ENCODE measurements at places on chromosomes 1 and 21.

- DNase-seq: no peak
Measured at GRCh38 chr1:54949053-54949452, 31.4 kb upstream of the TMEM61 start.

- DNase-seq: no peak
Measured at GRCh38 chr1:109803901-109804331, 40.2 kb upstream of the EPS8L3 start.

DNA sequence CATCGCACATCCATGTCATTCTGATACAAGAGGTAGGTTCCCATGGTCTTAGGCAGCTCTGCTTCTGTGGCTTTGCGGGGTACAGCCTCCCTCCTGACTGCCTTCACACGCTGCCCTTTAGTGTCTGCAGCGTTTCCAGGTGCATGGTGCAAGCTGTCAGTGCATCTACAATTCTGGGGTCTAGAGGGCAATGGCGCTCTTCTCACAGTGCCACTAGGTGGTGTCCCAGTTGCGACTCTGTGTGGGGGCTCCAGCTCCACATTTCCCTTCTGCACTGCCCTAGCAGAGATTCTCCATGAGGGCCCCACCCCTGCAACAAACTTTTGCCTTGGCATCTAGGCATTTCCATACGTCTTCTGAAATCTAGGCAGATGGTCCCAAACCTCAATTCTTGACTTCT lies 138.2 kb upstream of the BRINP3 start:
- no peak for DNase-seq

- no peak for DNase-seq
Measured at GRCh38 chr1:228983231-228983660, 248.0 kb downstream of the RHOU start.

DNA sequence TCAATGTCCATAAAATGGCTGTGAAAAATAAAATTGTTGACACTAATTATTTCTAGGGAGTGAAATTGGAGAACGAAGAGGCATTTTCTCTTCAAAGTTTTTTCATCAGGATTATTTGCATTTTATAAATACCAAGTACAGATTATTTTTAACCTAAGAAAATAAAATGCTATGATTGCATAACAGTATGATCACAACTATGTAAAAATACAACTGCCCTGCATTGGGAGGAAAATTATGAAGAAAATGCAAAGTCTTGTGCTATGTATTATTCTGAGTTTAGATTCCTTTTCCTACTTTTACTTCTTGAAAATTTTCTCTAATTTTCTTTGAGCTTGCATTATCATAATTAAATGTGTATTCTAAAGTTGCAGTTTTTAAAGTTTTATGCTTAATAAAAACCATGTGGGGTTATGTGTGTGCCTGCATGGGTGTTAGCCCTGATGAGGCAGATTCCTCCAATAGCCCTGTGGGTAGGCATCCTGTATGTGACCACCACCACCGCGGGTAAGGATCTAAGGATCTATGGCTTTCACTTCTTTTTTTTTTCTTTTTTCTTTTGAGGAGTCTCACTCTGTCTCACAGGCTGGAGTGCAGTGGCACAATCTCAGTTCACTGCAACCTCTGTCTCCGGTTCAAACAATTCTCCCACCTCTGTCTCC lies 24.7 kb downstream of the STX6 start:
- DNase-seq: no peak

GRCh38 chr1:109259674-109260557 lies 10.6 kb downstream of the CELSR2 start:
- DNase-seq: no peak

GRCh38 chr1:10528066-10529014 lies 53.6 kb downstream of the PEX14 start:
- DNase-seq: peak; percentile 55

DNA sequence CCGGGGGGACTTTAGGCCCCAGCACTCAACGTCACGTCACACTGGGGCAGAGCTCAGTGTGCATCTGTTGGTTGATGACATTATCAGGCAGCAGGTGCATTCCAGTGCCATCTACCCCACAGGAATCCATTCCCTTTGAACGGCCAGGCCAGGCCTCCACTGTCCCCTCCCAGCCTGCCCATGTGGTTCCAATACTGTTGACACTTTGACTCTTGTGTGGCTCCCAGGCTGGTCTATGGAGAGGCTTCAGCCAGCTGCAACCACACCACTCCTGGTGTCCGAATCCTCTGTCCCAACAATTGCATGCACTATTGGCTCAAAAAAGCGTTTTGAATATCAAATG lies 92.0 kb upstream of the SIM2 start:
- no peak for DNase-seq

- no peak for DNase-seq
Measured at GRCh38 chr1:166189126-166189525, 22.3 kb upstream of the FAM78B start.

DNA sequence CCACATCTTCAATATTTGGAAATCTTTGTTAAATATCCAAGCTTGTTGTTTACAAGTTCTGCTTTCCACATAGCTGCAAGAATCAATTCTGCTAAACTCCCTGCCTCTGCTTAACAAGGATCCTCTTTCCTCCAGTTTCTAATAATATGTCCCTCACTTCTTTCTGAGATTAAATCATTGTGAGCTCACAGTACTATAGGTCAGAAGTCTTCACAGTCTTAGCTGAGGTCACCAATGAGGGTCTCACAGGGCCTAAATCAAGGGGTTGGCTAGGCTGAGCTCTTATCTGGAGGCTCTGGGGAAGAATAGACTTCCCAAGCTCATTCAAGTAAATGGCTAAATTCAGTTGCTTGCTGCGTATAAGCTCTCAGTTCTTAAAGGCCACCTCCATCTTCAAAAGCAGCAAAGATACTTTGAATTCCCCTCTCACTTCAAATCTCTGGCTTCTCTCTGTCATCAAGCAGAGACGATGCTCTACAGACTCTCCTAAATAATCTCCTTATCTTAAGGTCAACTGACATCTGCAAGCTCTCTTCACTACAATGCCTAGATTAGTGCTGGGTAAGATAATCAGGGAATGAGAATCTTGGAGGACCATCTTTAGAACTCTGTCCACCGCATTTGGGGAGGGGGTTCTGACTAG lies 175.3 kb downstream of the PLPPR4 start:
- no peak for DNase-seq

GRCh38 chr1:162633081-162633762 lies 958 bp downstream of the DDR2 start:
- DNase-seq: no peak

- DNase-seq: no peak
Measured at GRCh38 chr1:236067854-236068454, 3.1 kb upstream of the NID1 start.

DNA sequence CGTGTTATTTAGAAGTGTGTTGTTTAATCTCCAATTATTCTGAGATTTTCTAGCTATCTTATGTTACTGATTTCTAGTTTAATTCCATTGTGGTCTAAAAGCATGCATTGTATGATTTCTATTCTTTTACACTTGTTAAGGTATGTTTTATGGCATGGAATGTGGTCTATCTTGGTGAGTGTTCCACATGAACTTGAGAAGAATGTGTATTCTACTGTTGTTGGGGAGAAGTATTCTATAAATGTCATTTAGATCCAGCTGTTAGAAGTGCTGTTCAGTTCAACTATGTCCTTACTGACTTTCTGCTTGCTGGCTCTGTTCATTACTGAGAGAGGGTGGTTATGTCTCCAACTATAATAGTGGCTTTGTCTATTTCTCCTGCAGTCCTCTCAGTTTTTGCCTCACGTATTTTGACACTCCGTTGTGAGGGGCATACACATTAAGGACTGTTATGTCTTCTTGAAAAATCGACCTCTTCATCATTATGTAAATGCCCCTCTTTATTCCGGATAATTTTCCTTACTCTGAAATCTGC lies 12.0 kb upstream of the PLA2G5 start:
- DNase-seq: no peak

DNA sequence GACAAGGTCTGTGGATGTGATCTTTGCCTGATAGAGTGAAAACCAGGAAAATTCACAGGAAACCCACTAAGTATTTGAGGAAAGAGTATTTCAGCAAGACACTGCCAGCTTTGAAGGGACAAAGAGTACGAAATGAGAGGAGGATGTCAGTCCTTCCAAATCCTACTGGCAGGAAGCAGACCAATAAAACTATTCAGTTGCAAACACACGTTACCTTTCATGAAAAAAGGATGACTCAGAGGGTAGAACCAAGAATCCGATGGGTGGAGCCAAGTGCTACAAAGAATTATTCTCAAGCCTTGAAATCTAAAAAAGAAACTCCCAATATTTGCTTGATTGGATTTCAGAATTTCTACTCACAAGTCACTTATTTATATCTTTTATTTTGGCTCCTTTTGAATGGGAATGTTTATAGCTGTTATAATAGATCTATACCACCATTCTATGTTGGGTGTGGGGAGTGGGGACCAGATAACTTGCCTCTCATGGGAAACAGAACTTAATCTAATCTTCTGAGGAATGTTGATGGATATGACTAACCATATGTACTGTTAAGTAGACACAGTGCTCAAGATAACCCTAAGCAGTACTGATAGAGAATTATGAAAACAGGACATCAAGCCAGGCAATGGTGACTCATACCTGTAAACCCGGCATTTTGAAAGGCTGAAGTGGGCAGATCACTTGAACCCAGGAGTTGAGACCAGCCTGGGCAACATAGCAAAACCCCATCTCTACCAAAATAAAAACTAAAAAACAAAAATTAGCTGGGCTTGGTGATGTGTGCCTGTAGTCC lies 19.3 kb upstream of the HEATR1 start:
- DNase-seq: no peak

DNA sequence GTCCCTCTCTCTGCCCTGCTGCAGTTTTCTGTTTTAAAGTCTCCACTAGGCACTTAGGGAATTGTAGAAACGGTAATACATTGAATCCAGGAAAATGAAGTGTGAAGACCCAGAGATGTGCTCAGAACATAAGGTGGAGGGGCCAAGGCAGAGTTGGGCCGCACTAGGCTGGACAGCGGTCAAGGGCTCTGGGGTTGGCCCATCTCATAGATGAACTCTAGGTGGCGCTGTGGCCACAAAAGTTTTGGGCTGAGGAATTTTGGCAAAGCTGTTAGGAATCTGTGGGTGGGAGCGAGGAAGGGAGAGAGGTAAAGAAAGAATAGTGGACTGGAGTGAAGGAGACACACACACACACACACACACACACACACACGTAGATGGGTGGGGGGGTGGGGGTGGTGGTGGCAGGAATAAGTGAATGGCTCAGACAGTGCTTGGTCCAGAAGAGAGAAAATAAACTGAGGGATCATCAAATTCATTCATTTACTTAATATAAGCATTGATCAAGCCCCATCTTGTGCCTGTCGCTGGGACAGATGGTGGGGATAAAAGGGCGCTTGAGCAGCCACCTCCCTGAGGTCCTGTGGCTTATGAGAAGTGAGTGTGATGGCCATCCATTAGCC lies 258.5 kb downstream of the TRABD2B start:
- peak; percentile 9 for DNase-seq

DNA sequence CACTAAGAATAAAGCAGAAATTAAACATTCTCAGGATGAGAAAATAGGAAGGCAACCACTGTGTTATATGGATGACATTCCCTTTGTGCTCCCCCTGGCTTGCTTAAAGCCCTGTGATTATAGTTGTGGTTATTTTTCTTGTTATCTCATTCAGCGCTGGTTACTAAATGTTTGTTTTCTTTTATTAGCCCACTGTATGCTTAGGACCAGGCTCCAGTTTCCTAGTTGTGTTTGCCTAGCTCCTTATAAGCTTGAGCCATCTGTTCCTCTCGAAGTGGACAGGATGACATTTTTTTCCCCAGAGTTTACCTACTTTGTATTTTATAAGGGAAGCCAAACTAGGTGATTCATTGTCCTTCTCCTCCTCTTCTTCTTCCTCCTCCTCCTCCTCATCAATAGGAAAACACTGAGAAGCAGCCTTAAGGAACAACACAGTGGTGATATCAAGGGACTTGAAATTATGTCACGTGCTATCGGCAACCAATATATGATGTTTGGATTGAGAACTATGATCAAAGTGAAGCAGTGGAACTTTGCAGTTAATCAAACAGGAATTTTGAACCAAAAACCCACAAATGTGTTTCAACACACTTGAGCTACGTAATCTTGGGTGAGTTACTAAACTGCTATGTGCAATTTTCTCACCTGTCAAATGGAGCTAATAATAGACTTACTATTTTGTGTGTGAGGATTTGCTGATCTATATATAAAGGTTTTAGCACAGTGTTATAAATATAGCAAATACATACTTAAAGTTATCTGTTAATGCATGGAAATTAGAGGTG lies 35.1 kb upstream of the RGS7 start:
- no peak for DNase-seq

DNA sequence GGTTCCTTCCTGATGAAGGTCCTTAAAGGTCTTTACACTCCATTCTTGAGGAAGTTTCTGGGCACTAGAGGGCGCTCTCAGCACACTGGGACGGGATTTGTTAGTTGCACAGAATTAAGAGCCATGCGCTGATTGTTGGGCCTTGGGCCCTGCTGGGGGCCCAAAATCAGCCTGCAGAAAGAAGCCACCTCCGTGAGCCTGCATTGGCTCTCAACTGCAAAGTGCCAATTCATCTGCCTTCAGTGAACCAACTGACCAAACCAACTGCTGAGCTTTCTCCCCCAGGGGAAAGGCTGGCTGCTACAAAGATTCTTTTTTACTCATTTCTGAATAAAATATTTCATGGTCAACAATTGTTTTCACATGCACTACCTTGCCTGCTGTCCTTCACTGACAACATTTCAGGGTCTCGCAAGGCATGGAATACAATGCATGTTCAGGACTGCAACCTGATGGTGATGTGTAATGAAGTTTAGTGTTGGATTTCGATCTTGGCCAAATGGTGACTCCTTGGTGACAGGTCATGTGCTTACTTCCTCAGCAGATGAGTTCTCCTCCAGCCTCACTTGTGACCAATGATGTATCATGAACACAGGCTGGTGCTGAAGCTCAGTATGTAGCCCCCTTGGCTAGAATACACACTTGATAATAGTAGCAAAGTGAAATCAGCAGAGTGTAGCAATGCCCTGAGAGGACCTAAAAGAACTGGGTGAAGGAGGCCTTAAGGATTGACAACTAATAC lies 45.7 kb upstream of the PRDX6 start:
- DNase-seq: no peak
